ENCODE measurements at places on chromosomes 2 and 18. TPM values are rescaled to one million over a fixed set of nuclear protein-coding genes. Genes with fewer than 3 reads are reported as not detected.

Gene PPP4R3B
- 68.2 TPM for total RNA-seq

Gene PRKAG3
- not detected for total RNA-seq

Gene FTCDNL1
- 1.9 TPM for total RNA-seq

Gene MPP4
- total RNA-seq = not detected

Gene THSD7B
- not detected for total RNA-seq

Gene SLC25A12
- 27.4 TPM for total RNA-seq

Gene CCBE1
- total RNA-seq = not detected

Gene ALK
- total RNA-seq = not detected

Gene GKN1
- not detected for total RNA-seq

Data from activated CD8-positive, alpha-beta T cell treated with anti-CD3 and anti-CD28 coated beads, Interleukin-2, amount 10 ng/mL, durations not matched to agents 7 days and 5 days (primary cell).